Activated effector memory CD4-positive, alpha-beta T cell treated with Interleukin-2 at 50 U/mL for 16 hours (primary cell): ENCODE measurements at places on chromosomes 6 and 20.

DNA sequence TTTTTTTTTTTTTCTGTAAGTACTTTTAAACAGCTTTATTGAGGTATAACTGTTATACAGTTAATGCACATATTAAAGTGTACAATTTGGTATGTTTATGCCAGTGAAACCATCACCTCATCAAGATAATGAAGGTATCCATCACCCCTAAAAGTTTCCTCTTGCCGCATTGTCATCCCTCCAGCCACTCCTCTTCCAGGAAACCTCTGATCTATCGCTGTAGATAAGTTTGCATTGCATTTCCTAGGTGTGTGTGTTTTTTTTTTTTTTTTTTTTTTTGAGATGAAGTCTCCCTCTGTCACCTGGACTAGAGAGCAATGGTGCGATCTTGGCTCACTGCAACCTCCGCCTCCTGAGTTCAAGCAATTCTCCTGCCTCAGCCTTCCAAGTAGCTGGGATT is 3.1 kb downstream of the SLX4IP start:
- DNase-seq: no peak

DNA sequence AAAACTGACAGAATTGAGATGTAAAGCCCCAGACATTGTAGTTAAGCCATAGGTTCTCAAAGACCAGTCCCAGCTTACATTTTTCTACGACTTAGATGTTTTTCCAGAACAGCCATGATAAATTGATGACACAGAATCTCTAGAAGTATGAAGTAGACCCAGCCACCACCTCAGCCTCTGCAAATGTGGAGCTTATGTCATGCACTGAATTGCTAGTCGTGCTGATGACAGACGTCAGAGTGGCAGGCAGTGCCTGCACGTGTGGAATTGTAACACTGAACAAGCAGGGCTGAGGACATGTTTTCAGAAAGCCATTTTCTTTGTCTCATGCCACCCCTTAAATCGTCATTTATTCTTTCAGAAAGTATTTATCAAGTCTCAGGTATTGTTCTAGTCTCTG is 72.4 kb upstream of the TMEM181 start:
- no peak for DNase-seq

GRCh38 chr6:33888183-33888582 is 84.4 kb upstream of the MLN start:
- DNase-seq: no peak

GRCh38 chr20:58447511-58448391 is 58.7 kb downstream of the VAPB start:
- peak; percentile 28 for DNase-seq

GRCh38 chr6:166228425-166228824 is 60.8 kb upstream of the TBXT start:
- DNase-seq: no peak

GRCh38 chr20:24960302-24960801 is 11.3 kb downstream of the CST7 start:
- no peak for DNase-seq

- DNase-seq: no peak
Observed at GRCh38 chr20:43976547-43976946, 61.9 kb downstream of the TOX2 start.

DNA sequence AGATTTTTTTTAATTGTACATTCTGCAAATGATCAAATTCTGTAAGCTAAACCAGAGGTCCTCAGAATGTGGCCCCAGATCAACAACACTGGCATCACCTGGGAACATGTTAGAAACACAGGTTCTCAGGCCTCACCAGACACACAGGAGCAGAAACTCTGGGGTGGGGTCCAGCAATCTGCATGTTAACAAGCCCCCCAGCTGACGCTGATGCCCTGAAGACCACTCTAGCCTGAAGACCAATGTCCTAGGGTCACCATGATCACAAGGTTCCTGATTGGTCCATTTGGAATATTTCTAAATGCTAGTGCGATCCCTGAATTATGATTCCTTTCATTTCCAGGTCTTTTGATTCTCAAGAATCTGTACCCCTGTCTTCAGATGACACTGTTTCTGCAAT is 2.4 kb upstream of the LY86 start:
- DNase-seq: no peak

DNA sequence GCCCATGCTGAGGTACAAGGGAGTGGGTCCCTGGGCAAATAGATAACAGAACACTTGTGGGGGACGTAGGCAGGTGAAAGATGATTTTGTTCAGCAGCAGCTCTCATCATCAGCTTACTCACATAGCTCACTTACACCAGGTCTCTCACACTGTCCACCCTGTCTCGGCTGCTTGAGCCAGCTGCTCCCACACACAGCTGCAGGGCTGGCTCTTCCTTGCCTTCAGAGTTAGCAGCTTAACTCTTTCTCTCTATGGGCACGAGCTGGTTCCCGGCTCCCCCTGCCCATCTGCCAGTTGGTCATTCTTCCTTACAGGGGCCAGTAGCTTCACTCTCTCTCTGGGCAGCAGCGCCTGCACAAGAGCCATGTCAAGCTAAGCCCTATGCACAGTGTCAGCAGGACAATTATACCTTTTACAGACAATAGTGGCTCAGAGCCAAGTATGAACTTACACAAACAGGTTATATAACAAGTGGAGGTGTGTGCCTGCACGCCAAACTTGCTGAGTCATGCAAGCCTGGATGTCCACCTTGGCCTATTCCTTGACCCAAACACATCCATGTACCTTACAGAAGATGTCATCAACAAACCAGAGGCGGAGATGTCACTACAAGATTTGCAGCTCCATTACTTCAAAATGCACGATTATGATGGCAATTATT is 18.7 kb downstream of the ZNF391 start:
- no peak for DNase-seq

DNA sequence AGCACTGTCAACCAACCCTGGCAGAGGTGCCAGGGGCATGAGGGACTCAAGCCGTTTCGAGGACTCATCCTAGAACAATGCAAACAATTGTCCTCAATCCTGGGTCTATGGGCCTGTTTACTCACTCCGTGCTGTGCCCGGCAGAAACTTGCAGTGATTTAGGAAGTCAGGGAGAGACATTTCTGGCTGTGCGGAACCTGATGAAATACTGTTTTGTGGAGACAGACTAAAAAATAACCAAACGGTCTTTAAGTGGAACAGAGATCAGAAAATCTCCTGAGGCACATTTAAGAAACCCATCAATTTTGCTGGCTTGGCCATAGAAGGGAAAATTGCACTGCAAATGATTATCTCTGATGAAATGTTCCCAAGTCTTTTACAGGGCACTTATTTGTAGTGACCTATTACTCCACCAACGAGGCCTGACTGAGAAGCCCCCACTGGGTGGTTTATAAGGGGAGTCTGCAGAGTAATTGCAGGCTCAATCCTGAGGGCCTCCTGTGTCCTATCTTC is 79.8 kb upstream of the KCNK16 start:
- DNase-seq: no peak

GRCh38 chr6:71211799-71212198 is 76.8 kb upstream of the OGFRL1 start:
- no peak for DNase-seq

- DNase-seq: no peak
Observed at GRCh38 chr20:9180481-9181257, 111.8 kb downstream of the PLCB4 start.

DNA sequence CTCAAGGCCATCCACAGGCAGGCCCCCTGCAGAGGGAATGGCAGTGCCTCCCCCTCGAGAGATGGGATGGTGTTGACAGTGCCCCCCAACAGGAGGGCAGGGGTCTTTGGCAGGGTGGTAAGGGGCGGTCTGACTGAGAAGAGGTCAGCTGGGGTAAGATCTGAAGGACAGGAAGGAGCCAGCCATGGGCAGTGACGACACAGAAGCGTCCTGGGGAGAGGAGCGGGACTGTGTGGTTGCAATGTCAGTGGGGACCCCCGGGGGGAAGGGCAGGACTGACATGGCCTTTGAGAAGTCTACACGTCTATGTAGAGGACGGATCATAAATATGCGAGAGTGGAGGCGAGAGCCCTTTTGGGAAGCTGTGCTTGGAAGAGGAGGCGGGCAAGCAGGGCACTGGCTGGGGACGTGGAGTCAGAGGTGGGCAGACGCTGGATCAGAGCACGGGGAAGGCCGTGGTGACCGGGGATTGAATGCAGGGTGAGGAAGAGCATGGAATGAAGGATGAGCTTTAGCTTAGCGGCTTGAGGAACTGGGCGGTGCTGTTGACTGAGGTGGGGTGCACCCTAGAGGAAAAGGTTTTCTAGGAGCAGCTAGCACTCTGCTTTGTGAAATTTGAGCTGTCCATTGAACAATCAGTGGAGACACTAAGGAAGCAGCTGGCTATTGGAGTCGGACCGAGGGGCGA is 82.5 kb upstream of the AGPAT4 start:
- DNase-seq: no peak

DNA sequence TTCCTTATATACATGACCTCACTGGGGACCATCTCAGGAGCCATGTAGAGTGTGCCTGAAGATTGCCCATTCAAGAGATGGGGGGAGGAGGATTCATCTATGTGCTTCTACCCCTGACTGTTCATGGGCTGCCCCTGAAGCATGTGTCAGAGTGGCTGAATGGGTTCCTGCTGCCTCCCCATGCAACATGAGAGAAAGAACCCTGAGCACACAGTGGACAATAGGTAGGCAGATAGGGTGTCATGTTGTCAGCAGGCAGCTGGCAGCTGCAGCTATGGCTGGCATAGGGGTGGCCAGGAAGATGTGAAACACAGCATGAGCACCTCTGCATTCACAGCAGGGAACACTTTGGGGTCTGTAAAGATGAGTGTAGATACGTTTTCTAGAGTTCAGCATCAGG is 208.4 kb upstream of the CNR1 start:
- DNase-seq: no peak
